ENCODE measurements at places on chromosomes 4 and X.

GRCh38 chrX:53308836-53309235, 27.5 kb upstream of the IQSEC2 start:
- peaks cover 2% of the 10 kb centered on the region for H3K4me1 ChIP-seq
- H3K27me3 ChIP-seq = no peaks in the 10 kb centered on the region
- H3K27ac ChIP-seq = no peak overlapping the region

GRCh38 chr4:180558427-180558826, 1684.8 kb upstream of the TENM3 start:
- no peak for DNase-seq
- H3K27me3 ChIP-seq = no peaks in the 10 kb centered on the region
- no peak overlapping the region for H3K4me3 ChIP-seq
- no peak overlapping the region for H3K27ac ChIP-seq
- H3K36me3 ChIP-seq = no peaks in the 10 kb centered on the region
- no peaks in the 10 kb centered on the region for H3K4me1 ChIP-seq

DNA sequence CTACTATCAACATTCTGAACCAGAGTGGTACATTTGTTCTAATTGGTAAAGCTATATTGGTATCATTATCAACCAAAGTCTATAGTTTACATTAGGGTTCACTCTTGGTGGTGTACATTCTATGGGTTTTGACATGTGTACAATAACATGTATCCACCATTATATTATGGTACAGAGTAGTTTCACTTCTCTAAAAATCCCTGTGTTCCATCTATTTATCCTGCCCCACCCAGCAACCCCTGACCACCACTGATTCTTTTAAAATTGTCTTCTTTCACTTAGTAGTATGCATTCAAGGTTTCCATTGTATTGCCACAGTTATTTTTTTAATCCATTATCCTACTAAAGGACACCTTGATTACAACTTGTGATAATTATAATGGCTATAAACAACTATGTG, 15.3 kb upstream of the TMPRSS11D start:
- no peak overlapping the region for H3K4me3 ChIP-seq
- no peak for DNase-seq
- no peaks in the 10 kb centered on the region for H3K27me3 ChIP-seq
- H3K4me1 ChIP-seq = no peaks in the 10 kb centered on the region
- no peak overlapping the region for H3K27ac ChIP-seq

DNA sequence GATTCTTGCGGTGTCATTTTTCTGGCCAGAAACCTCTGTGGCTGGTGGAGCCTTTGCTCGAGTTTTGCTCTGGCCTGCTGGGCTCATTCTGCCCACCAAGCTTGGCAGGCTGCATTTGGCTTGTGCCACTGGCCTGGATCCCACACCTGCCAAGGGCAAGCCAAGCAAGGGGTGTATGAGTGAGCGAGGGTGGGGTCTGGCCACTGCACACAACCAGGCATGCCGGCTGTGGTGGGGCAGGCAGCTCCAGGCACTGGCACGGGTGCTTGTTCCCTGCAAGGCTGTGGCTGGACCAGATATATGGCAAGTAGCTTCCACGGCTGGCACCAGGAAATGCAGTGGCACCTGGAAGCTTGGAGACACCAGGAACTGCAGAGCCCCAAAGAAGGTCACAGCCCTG, 68.6 kb upstream of the PPP3CA start:
- peaks cover 71% of the 10 kb centered on the region for H3K4me1 ChIP-seq
- peaks cover 7% of the 10 kb centered on the region for H3K27me3 ChIP-seq
- no peak for DNase-seq
- peaks cover 35% of the 10 kb centered on the region for H3K36me3 ChIP-seq

DNA sequence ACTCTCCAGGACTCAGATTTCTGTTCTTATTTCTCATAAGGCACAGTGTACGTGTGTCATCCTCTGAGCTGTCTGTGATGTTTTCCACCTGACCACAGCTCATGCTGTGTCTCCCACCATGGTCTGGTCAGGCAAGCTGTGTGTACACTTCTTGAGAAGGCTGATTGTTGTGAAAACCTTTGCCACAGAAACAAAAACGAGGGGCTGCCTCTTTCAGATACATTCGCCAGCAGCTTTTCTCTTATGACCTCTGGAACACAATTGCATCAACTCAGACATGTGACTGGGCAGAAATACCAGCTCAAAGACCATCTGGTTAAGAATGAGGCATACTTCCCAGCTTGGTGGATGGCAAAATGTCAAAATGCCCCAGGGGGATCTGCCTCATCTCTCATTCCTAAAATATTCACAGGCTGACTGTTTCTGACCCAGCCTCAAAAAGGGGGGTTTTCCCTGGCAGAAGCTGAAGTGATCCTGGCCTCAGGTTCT, 46.1 kb downstream of the PGRMC2 start:
- no peaks in the 10 kb centered on the region for H3K36me3 ChIP-seq
- no peaks in the 10 kb centered on the region for H3K27me3 ChIP-seq
- no peak for DNase-seq
- no peaks in the 10 kb centered on the region for H3K4me1 ChIP-seq
- H3K4me3 ChIP-seq = no peak overlapping the region
- no peak overlapping the region for H3K27ac ChIP-seq

DNA sequence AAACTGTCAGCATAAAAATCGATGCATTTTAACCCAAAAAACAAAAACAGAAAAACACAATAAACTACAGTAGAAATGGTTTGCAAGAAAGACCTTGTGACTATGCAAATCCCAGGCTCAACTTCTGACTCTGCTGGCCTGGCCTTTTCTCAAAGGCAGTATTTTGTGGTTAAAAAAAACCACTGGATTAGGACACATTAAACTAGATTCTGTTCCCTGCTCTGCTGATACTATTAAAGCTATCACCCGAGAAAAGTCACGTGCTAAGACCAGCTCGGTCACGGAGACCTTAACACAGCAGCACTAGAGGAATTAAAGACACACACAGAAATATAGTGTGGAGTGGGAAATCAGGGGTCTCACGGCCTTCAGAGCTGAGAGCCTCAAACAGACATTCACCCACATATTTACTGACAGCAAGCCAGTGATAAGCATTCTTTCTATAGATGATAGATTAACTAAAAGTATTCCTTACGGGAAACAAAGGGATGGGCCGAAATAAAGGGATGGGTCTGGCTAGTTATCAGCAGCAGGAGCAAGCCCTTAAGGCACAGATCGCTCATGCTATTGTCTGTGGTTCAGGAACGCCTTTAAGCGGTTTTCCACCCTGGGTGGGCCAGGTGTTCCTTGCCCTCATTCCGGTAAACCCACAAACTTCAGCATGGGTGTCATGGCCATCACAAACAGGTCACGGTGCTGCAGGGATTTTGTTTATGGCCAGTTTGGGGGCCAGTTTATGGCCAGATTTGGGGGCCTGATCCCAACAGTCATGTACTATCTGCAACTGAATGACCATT, 16.1 kb downstream of the CBR4 start:
- DNase-seq = no peak
- H3K4me1 ChIP-seq = no peaks in the 10 kb centered on the region
- no peak overlapping the region for H3K4me3 ChIP-seq
- no peak overlapping the region for H3K27ac ChIP-seq
- peaks cover 3% of the 10 kb centered on the region for H3K36me3 ChIP-seq

DNA sequence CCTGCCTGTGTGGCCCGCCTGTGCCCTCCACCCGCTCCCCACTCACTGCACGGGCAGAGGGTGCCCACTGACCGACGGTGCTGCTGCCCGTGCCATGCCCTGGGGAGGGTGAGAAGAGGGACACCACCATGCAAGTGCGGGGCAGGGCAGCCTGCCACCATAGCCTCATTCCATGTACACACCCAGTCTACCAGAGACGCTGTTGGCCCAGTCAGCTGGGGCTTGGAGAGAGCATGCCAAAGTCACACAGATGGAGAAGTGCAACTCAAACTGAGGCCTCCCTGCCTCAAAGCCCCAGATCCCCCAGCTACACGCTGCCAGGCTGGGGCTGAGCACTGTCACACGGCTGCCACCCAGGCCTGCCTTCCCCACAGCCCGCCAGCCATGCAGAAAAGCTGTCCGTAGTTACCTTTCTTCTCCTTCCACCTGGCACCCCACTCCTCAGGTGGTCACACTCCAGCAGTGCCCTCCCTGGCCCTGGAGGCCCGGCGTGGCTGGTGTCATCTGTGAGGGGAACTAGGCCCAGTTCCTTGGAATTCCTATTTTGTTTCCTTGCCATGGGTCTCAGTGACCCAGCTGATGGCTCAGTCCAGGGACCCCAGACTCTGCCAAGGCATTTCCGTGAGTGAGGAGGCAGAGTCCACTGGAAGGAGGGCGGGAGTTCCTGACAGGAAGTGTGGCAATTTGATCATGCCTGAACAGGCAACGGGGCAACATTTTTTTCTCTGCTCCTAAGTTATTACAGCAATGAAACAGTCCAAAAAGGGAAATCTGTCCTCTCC, at the start of gene SLC2A9:
TSS of gene SLC2A9 (minus strand) at position 627 of the 782 bp plus-strand sequence. CDS start at position 559, 68 bp downstream.
- peaks cover 6% of the 10 kb centered on the region for H3K27me3 ChIP-seq
- H3K4me1 ChIP-seq = peaks cover 13% of the 10 kb centered on the region
- H3K4me3 ChIP-seq = no peak within 1 kb of the TSS
- DNase-seq = no peak

DNA sequence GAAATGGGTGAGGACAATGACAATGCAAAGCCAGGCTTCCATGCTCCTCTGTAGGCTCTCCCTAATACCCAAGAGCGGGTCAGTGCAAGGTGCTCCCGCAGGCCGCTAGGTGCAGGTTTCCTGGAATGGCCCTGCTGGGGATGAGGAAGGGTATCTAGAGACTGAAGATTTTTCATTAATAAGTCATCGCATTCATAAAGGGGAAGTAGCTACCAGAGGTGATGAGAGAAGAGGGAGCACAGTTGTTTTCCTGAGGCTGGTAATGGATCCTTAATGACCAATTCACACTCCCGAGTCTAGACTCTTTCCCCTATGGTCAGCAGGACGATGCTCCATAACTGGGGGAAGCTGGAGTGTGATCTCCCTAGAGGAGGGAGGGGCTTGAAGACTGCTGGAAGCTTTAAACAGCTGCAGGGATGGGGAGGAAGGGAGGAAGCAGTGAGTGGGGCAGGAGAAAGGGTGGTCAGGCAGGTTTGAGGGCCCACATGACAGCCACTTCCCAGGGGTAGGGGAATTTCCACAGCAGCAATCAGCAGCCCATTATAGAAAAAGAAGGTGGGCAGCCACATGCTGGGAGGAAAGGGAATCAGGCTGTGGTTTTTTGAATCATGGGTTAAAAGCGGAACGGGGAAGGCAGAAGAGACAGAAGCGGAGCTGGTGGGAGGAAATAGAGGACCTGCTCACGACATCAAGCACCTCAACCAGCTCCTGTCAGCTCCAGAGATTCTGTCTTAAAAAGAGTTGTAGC, 10.2 kb upstream of the ATP6AP2 start:
- no peaks in the 10 kb centered on the region for H3K27me3 ChIP-seq
- DNase-seq = peak; percentile 16
- H3K36me3 ChIP-seq = no peaks in the 10 kb centered on the region
- peak overlapping the region; percentile 56 for H3K27ac ChIP-seq

DNA sequence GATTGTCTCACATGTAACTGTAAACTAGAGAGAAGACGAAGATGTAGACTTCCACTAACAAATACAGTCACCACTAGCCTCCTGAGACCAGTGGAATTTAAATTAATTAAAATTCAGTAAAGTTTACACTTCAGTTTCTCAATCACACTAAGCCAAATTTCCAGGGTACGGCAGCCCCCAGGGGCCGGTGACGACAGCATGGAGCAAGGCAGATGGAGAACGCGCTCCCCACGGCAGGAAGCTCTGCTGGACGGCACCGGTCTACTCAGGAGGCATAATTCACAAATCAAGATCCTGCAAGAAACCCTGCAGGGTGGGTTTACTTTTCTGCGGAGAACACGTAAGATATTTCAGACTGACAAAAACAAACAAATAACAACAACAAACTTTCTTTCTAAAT, 80.7 kb downstream of the FAT1 start:
- H3K4me3 ChIP-seq = no peak overlapping the region
- H3K4me1 ChIP-seq = no peaks in the 10 kb centered on the region
- no peak for DNase-seq
- no peak overlapping the region for H3K27ac ChIP-seq
- H3K27me3 ChIP-seq = no peaks in the 10 kb centered on the region
- H3K36me3 ChIP-seq = no peaks in the 10 kb centered on the region

DNA sequence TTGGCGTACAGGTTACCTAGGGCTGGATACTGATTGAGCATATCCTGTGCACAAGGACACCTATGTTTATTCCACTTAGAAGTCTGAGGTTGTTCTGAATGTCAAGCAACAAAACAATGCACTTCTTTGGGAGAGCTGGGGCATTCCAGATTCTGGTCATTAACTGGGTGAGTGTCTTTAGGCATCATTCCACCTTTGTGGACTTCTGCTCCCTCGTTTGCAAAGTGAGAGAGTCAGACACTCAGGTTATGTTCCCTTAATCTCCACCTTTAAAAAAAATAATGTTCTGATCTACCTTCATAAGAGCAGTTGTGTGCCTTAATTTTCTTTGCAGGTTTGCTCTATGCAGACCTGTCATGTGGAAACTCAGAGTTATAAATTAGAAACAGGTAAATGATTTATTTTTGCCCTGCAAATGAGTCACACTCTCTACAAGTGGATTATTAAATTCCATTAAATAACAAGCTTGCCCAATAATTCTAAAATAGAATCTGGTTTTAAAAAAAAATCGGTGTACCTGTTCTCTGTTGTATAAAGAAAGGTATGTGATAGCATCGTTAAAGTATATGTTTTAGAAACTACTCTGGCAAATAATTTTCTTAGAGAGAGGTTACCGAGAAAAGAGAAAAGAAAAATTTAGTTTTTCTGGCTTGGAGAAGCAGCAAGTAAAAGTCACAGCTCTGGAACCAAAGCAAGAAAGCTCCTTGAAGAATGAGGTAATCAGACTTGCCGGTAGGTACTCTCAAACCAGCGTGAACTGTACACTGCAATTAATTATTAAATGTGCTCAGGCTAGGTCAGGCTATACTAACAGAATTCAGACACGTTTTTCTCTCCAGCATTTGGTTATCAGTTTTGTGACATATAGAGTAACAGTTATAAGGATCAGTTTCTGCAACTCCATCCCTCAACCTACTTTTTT, 93.2 kb downstream of the SORBS2 start:
- H3K36me3 ChIP-seq = no peaks in the 10 kb centered on the region
- no peak overlapping the region for H3K27ac ChIP-seq
- no peak for DNase-seq
- no peak overlapping the region for H3K4me3 ChIP-seq

GRCh38 chr4:25302626-25303025, 9.9 kb upstream of the ZCCHC4 start:
- peaks cover 7% of the 10 kb centered on the region for H3K4me1 ChIP-seq
- H3K4me3 ChIP-seq = no peak overlapping the region
- DNase-seq = no peak
- peaks cover 7% of the 10 kb centered on the region for H3K27me3 ChIP-seq

- H3K4me3 ChIP-seq = no peak overlapping the region
- no peaks in the 10 kb centered on the region for H3K36me3 ChIP-seq
- no peak overlapping the region for H3K27ac ChIP-seq
- no peaks in the 10 kb centered on the region for H3K27me3 ChIP-seq
- no peak for DNase-seq
Measured at GRCh38 chr4:161428180-161428965, 735.4 kb downstream of the FSTL5 start.

- no peaks in the 10 kb centered on the region for H3K27me3 ChIP-seq
- no peak overlapping the region for H3K4me3 ChIP-seq
- no peak overlapping the region for H3K27ac ChIP-seq
Measured at GRCh38 chr4:8373270-8373972, 67.1 kb downstream of the ACOX3 start.

Measured in activated CD4-positive, alpha-beta memory T cell treated with anti-CD3 and anti-CD28 coated beads, Interleukin-2, amount 10 ng/mL, durations not matched to agents 7 days and 5 days (primary cell).